ENCODE measurements at places on chromosomes 4 and X. TPM values are rescaled to one million over a fixed set of nuclear protein-coding genes. Genes with fewer than 3 reads are reported as not detected.

DNA sequence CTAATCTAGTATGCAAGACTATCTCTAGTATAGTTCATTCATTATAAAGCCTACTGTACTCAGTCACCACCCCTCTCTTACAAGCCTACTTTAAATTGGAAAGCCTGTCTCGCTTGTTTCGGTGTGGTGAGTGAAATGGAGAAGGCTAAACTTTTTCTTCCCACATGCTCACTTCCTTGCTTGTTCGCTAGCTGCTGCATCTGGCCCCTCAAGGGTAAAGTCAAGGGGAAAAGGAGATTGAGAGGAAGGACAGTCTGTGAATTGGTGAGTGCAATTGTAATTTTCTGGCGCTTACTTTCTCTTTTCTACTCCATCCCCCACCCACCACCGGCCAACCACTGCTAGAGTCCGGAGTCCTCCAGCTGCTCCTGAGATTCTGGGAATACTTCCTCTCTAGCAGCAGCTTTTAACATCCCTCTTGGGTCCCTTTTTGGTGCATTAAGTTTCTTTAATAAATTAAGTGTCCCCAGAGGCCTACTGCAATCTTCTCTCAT, 12.1 kb upstream of the ARAP2 start:
- no peak for DNase-seq

- no peak for DNase-seq
Observed at GRCh38 chrX:122770581-122770980, 413.5 kb upstream of the GRIA3 start.

GRCh38 chr4:148618856-148619255, 176.6 kb upstream of the NR3C2 start:
- DNase-seq = no peak

GRCh38 chr4:145414226-145414625, 67.4 kb upstream of the SMAD1 start:
- no peak for DNase-seq

- DNase-seq = no peak
Observed at GRCh38 chr4:145480257-145480656, 1.4 kb upstream of the SMAD1 start.

DNA sequence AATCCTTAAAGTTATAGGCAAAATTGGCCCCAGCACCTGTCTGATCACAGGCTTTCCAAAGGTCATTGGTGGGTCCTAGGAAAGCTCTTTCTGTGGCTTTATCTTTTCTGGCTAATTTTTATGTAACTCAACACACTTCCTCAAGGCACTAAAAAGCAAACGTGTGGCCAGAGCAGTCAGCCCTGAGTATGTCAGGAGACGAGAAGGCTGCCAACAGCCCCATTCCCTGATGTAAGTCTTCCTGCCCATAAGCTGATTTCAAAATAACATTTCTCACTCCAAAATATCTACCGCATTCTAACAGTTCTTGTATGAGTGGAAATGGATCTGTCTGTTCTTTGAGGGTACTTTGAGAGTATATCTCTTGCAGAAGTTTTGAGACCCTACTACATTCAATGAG, 25.5 kb upstream of the FUNDC1 start:
- DNase-seq = no peak

GRCh38 chr4:144575181-144575580, 70.8 kb upstream of the HHIP start:
- DNase-seq = no peak

- no peak for DNase-seq
Observed at GRCh38 chr4:184416913-184417734, 57.2 kb downstream of the IRF2 start.

DNA sequence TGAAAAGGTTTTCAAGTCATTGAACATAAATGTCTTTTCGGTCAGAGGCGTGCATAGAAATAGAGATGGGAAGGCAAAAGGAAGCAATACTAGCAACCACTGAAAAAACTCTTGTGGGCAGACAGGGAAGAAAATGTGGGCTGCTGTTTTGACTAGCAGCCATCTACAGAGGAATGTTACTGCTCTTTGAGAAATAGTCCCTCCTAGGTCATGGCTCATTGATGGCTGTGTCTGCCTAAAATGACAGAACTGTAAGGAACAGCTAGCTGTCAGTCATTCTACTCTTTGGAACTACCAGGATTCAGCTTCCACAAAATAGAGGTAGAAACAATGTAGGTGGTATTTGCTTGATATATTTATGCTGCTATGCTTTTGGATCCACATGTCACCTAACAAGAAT, 26.9 kb upstream of the TMPRSS11B start:
- DNase-seq = no peak

ZNF182 gene
- 3.7 TPM for polyA plus RNA-seq

TMEM154 gene
- polyA plus RNA-seq = 28.4 TPM

GPC3 gene
- 2.6 TPM for polyA plus RNA-seq

VCX2 gene
- not detected for polyA plus RNA-seq
